ENCODE measurements at places on chromosomes 13 and 19.

DNA sequence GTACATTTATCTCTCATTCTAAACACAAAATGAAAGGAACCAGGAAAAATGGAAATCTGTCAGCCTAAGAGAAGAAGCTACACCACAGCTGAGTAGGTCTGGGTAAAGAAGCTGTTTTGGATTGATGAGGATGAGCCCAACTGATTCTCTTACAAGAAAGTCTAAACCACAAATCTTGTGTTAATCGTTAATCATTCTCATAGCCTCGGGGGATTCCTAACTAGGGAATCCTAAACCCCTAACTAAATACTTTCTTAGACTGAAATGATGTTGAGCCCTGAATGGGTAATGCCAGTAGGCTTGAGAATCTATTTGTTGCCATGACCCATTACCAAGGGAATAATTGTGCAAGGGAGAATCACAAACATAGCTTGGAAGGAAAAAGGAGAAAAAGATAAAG is 327.5 kb upstream of the SPRY2 start:
- no peak for DNase-seq

- DNase-seq = no peak
Measured at GRCh38 chr19:3479177-3479833, 1.0 kb downstream of the SMIM24 start.

DNA sequence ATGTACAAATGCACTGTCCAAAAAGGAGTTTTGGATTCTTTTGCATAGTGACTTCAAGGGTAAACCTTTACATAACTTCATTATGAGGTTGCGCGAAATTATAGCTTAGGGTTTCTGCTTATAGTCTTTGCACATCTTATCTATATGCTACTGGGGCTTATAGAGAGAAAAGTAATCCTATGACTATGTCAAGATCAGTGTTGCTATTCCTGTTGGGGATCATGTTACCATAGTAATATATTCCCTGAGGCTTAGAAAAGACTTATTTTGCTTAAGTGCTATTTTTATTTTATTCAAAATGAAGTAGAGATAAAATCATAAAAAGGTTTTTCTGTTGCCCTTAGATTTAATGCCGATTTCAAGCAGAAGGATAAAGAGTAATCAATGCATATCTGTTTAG is 14.7 kb upstream of the POSTN start:
- DNase-seq = no peak

- no peak for DNase-seq
Measured at GRCh38 chr13:31067416-31068118, 94.1 kb downstream of the HSPH1 start.

GRCh38 chr13:93304134-93304533 is 77.5 kb downstream of the GPC6 start:
- DNase-seq = no peak

GRCh38 chr19:40411125-40411842 is 1.9 kb downstream of the PRX start:
- no peak for DNase-seq

GRCh38 chr19:34459614-34460013 is 21.9 kb upstream of the WTIP start:
- no peak for DNase-seq

DNA sequence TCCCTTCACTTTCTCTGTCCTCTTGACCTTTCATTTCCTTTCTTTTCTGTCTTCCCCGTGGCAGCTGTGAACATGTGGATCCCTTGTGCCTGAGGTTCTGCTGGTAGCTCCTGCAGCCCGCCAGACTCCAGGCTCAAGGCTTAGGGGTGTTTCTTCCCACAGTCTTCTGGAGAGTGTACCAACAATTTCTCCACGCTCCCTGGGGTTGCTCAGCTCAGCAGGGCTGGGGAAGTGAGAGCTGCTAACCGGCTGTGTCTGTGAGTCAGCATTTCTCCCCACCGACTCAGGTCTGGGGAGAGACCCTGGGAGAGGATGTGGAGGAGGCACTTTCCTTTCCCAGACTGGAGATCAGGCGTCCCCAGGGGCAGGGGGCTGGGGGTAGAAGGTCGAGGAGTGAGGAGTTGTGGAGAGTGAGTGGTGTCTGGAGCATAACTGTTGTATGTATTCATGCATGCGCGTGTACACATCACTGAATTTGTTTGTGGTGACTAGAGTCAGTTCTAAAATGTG is 193.6 kb downstream of the KCNRG start:
- DNase-seq = no peak

- DNase-seq = no peak
Measured at GRCh38 chr19:46365561-46365960, 18.7 kb downstream of the PPP5C start.

- peak; percentile 76 for DNase-seq
Measured at GRCh38 chr19:19643158-19644053, at the start of gene GMIP. GMIP (minus strand) TSS chr19:19643657; CDS start chr19:19643529, 128 bp downstream.

- DNase-seq = no peak
Measured at GRCh38 chr19:14081797-14082674, 3.5 kb downstream of the C19orf67 start.

DNA sequence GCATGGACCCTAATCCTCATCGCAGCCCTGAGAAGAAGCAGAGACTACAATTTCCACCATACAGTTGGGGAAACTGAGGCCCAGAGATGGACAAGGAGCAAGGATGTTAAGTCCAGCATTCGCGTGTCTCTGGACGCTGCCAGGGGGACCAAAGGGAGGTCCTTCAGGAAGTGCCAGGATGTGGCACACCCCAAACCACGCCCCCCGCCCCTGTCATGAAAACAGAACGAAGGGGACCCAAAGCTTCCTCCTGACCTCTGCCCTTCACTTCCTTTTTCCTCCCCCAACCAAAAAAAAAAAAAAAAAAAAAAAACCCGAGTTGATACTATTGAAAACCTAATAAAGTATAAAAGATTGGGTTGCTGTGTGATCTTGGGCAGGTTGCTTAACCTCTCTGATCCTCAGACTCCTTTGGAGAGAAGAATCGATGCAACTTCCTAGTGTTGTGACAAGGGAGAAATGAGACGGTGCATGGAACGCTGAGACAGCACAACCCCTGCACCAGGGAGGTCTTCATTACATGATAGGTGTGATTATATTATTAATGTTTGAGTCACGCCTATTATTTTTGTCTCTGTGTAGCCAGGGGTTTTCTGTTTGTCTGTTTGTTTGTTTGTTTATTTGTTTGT is 2.7 kb upstream of the ZBTB7A start:
- no peak for DNase-seq

GRCh38 chr19:35860436-35860817 is 3.7 kb downstream of the KIRREL2 start:
- DNase-seq = no peak

GRCh38 chr13:31038834-31039552 is 106.5 kb downstream of the TEX26 start:
- DNase-seq = no peak

DNA sequence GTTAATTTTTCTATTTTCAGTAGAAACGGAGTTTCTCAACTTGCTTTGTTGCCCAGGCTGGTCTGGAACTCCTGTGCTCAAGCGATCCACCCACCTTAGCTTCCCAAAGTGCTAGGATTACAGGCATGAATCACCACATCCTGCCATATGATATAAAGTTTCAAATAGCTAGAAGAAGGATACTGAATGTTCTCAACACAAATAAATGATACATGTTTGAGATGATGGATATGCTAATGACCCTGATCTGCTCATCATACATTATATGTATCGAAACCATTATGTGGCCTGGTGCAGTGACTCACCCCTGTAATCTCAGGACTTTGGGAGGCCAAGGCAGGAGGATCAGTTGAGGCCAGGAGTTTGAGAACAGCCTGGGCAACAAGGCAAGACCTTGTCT is 11.5 kb downstream of the CIB3 start:
- no peak for DNase-seq

- DNase-seq = no peak
Measured at GRCh38 chr19:11359421-11359820, 4.2 kb downstream of the PLPPR2 start.

DNA sequence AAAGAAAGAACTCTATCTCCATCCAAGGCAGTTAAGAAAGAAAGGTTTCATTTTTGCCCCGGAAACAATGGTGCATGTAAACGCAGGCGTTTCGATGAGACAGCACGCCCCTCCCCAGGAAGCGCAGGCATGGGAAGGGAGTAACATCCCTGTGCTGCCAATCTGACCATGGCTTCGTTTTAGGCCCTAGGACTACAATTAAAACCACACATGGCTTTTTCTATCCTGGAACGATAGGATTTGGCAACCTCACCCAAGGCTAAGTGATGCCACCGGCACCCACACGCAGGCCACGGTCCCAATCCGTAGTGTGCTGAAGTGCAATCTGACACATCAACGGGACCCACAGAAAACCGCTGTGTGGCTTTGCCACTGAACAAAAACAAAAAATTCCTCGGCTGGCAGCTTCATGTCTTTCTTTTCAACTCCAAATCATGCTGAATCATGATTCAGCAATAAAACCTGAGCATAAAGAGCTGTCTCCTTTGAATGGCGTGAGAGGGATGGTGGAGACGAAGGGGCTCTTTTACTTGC is 24.2 kb downstream of the RANBP3 start:
- DNase-seq = peak; percentile 16

GRCh38 chr13:98976941-98977340 is 923 bp downstream of the DOCK9 start:
- DNase-seq = no peak

DNA sequence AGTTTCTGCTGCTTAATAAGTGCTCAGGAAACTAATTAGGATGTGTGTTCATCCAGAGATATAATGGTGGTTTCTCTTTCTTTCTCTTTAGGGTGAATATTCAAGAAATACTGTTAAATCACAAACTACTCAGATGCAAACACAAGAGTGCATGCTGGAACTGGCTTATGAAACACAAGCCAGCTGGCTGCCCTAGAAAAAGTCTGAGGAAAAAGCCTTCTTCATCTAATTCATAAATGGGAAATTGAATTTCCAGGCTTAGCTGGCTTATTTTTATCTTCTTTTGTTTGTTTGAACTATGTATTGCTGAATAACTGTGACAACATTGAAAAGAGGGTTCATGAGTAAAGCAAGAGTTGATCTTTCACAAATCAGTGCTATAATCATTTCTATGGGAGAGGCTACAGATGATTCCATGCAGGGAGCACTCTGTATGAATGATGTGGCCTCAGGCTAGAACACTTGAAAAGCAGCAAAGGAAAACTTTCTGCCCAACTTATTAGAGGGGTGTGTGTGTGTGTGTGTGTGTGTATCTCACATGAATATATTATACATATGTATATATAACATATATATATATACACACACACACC is 69.8 kb upstream of the SCEL start:
- no peak for DNase-seq

DNA sequence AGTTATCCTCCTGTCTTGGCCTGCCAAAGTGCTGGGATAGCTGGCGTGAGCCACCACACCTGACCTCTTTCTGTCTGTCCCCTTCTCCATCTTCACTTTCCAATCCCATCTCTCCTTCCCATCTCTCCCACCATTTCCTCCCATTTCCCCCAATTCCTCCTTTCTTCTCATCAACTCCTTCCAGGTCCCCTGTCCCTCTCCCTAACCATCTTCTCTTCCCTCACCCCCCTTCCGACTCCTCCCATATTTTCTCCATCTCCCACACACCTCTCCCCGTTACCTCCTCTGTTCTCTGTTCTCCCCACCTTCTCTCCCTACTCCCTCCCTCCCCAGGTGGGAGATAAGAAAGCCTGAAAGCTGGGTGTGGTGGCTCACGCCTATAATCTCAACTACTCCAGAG is 40.6 kb downstream of the KEAP1 start:
- no peak for DNase-seq

DNA sequence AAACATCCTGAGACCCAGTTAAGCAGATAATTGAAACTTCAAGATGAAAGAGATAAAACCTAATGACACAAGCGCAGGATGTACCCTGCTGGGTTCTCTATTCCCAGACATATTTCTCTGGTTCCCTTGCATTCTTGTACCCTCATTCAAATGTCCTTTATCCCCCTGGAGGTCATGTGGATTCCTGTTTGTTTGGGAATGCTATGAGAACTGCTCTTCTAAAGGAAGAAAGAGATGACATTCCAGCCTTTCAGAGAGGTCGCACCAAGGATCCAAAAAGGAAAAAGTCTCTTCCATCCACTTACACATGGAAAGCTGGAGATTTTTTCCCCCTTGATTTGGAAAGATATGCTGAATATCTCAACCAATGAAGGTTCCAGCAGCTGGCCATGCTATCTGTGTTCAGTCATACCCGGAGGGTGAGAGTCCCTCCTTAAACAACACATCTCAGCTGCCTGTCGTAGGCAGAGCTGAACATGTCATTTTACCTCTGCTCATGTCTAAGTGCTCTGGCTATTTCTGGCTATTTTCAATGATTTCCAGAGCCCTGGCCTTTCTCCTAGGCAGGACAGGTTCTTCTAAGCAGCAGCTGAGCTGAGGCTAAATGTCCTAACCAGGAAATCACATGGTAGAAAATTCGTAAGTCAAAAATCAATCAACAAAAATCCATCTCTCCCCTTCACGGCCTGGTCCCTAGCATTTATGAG is 52.5 kb downstream of the C13orf42 start:
- DNase-seq = no peak

DNA sequence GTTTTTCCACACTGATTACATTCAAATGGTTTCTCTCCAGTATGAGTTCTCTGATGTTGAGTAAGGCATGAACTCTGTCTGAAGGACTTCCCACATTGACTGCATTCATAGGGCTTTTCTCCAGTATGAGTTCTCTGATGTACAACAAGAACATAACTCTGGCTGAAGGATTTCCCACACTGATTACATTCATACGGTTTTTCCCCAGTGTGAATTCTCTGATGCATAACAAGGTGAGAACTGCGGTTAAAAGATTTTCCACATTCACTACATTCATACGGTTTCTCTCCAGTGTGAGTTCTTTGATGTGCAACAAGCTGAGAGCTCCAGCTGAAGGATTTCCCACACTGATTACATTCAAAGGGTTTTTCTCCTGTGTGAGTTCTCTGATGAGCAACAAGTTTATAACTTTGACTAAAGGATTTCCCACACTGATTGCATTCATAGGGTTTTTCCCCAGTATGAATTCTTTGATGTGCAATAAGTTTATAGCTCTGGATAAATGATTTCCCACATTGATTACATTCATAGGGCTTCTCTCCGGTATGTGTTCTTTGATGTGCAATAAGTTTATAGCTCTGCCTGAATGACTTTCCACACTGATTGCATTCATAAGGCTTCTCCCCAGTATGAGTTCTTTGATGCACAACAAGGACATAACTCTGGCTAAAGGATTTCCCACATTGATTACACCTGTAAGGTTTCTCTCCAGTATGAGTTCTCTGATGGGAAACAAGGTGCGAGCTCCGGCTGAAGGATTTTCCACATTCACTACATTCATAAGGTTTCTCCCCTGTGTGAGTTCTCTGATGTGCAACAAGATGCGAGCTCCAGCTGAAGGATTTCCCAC is 23.5 kb downstream of the ZNF180 start:
- DNase-seq = no peak

DNA sequence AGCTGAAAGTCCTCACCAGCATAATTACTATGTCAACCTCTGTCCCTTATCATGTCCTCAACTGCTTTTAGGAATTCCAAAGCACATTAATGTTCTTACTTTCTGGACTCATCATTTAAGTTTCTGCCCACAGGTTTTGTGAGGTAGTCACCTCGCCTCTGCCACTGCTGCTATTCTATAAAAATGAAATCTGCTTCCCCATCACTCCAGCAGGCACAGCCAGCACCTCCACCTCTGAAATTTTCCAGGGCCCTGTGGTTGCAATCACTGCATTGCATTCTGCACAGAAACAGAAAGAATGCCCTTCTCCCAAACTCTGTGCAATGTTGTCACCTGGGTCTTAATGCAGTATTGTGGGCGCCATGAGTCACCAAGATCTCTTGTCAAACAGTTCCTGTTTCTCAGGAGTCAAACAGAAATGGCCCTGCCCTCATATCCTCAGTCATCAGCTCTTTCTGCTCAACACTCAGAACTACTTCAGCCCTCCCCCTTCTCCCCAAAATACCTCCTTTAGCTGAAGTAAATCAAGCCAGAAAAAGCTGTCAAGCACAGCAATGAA is 529.2 kb upstream of the NBEA start:
- no peak for DNase-seq
